ENCODE measurements at places on chromosomes 3 and 15.

- no peak for DNase-seq
Observed at GRCh38 chr3:59839283-59839682, 789.5 kb upstream of the CFAP20DC start.

DNA sequence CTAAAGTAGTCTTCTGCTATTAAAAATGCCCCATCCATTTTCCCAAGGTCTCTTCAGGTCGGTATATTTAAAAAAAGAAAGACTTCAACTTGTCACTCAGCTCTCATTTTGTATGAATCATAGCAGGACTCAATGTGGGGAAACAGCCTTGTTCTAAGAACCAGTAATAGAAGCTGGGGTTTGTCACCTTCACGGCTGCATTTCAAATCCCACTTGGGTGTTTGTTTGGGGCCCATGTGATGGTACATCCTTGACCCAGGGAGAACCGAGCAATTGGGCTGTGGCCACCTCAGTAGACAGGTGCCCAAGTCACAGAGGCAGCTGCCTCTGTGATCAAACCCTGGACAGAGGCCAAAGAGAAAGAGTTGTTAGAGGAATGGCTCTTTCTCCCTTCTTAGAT, 70.3 kb upstream of the ARL8B start:
- no peak for DNase-seq

- DNase-seq = no peak
Observed at GRCh38 chr3:144499001-144499930, 527.6 kb downstream of the DIPK2A start.

DNA sequence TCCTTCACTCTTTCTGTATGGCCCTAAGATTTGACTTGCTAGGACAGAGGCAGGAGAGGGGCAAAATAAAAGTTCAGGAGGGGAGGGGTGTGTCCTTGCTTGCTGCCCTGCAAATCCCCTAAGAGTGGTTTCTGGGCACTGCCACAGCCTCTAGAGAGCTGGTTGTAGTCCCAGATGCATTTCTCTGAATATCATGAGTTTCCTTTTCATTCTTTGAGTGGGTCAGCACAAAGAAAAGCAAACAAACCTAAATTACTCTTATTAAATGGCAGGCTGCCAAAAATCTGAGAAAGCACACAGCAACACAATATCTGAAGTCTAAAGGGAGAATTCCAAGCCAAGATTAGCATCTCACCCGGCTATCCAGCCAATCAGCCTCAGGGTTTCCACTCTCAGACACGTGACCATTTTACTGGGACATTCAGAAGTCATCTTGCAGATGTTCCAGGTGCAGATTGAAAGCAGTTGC, 919.3 kb downstream of the TUSC7 start:
- no peak for DNase-seq

DNA sequence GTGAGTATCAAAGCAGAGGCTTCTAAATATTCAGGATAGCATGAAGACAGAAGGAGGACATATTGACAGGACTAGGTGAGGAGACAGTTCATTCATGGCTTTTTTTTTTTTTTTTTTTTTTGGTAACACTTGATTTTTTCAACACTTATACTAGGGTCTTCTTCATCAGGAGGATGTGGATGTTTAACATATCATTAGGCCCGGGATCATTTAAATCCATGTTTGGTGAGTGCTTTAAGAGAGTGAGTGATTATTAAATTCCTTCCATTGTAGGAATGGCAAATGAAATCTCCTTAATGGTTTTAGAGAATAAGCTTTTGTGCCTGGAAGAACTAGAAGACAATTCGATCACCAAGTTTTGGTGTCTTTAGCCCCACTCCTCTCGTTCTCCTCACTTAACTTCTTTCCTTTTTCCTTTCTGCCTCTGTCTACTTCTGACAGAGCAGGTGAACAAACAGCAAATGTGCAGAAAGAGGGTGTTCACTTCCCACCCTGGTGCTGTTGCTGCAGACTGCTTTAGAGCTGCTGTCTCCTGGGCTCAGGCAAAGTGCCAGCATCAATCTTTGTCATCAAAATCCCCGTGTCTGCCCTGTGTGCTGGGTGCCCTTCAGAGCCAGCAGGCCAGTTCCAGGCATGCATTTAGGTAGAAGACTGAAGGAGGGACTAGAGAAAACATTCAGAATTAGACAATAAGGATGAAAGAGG, 35.6 kb upstream of the RAB11A start:
- DNase-seq = no peak

DNA sequence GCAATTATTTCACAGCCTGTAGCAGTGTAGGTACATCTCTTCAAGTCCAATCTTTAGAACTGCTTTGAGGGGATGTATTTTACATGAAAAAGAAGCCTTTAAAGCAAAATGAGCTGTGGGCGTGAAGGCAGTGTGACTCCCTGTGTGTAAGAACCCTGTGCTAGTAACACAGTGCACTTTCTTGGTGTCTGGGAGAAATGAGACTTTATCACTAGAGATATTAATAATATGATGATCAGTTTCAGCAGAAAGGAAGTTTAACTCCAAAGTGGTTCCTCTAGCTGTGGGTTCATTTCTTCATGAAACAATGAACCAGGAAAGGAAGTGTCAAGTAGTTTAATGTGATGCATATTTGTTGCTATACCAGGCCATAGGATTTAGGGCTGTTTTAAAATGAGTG, 41.5 kb downstream of the SLCO3A1 start:
- no peak for DNase-seq

DNA sequence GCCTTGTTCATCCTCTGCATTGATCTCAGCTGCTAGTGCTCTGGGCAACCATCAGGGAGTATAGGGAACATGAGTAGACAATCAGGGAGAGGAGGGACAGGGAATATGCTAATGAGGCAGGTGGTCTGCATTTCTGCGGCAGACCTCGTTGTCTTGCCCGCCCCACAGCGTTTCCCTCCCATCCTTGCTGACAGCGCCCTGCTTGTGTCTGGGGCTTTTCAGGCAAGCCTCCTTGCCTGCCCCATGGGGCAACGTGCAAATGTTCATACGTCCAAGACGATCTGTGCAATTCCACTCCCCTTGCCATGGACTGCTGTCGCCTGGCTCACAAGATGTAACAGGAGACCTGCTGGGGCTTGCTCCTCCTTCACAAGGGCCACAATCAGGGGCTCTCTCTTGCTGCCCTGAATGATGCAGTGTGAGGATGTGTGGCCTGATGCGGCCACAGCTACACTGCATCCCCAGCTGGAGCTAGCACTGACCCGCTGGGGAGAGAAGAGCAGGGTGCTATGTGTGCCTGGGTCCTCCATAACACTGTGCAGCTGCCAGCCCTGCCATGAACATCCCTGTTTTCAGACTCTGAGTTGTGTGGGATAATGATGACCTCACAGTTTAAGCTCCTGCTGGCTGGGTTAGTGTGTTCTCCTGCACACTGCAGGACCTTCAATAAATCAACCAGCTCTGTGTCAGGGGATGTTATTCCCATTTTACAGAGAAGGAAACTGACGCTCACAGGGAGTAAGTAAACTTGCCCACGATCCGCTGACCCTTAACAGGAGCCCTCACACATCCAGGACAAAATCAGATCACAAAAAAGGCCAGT, 211.3 kb downstream of the KLF13 start:
- no peak for DNase-seq

DNA sequence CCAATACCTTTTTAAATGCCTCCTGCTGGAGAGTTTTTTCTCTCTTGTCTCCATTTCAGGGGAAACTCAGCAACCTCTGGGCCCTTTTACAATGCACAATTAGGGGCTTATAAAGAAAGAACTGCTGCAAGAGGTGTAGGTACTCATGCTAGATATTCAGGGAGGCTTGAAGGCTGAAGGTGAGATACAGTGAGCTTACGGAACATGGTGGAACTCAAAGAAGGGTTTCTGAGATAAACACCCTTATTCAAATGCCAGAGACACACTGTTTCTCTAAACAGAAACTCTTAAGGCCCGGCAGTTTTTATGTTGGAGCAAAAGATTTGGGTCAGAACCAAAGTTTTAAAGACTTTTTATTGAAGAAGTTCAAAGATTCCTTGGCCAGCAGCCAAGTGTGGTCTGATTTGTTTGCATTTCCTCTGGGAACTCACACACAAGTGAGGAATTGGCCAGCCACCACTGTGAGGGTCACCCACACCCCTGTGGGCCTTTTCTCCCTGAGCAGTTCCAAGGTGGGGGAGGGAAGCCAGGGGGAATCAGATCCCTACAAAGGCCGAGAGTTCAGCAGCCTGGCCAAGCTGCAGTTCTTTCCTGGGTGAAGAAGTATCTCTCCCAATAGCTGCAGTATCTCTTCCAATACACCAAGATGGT, 47.8 kb downstream of the TNFAIP8L3 start:
- DNase-seq = no peak

- no peak for DNase-seq
Observed at GRCh38 chr3:102059145-102059943, 210.0 kb downstream of the NFKBIZ start.

GRCh38 chr15:91132079-91132478, 32.0 kb downstream of the SV2B start:
- DNase-seq = no peak

DNA sequence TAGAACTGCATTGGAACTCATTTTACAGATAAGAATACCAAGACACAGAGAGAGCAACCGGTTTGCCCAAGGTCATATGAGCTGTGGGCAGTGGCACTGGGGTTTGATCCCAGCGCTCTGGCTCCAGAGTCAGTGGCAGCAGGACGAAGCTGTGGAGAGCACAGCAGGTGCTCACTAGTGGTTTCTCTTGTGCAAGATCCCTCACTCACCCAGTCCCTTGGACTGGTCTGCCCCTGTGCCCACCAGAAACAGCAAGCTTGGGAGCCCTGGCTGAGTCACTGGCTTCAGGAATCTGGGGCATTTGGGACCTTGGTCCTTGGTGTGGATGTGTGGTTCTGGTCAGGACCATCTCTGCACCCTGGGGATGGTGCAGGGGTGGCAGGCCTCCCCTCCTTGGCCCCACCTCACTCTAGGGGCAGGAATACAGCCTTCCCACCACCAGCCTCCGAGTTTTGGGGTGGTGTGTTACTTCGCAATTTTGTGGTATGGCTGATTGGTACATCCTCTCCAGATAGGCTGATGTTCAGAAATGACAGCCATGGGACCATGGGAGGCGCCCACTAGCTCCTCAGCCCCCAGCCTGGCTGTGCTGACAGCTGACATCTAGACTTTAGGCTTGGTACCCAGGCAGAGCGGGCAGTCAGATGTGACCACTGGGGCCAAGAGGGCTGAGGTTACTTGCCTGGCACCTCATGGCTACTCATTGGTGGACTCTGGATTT, 104.6 kb downstream of the LSM3 start:
- DNase-seq = no peak

DNA sequence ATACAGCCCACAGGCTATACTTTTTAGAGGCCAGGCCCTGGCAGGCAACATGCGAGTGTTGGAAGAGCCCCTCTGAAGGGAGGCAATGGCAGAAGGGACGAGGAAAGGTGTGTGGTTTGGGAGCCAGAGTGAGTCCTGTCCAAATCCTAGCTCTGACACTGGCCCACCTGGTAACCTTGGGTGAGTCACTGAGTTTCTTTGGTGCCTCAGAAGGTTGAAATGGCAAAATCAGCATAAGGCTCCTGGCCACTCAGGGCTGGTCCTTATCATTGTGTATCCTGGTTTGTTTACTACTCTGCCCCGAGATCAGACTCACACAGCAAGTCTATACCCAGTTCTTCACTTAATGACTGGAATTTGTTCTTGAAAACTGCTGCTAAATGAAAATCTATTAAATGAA, 71.4 kb upstream of the TLE3 start:
- DNase-seq = no peak

DNA sequence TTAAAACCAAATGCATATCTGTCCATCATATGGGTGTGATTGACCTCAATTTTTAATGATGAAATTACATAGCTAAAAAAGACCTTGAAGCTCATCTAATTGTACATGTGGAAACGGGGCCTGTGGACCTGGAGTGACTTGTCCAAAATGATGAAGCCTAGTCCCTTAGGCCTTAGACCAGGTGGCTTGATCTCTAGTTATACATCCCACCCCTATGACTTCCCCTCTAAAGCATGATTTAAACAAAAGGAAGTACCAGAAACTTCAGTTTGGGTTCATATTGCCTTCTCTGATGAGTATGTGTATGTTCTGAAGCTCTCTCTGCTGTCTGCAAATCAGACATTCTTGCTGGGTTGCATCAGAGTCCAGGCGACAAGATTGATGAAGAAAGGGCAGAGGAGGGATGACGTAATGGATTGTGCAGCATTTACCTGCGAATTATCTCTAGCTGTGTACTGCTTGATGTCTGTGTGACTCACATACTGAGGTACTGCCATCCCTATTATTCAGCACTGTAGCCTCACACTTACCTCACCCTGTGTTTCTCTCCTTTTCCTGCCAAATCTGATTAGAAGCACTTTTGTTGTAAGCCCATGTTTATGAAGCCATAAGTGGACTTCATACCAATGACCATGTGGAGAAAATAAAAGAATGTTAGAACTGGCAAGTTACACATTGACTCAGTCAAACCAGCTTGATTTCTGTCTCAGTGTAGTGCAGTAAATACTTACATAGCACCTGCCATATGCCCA, 111.5 kb downstream of the FILIP1L start:
- DNase-seq = no peak

GRCh38 chr3:128413003-128413370, 53.7 kb downstream of the DNAJB8 start:
- no peak for DNase-seq

- DNase-seq = peak; percentile 12
Observed at GRCh38 chr15:66774001-66774814, 72.2 kb downstream of the SMAD6 start.

DNA sequence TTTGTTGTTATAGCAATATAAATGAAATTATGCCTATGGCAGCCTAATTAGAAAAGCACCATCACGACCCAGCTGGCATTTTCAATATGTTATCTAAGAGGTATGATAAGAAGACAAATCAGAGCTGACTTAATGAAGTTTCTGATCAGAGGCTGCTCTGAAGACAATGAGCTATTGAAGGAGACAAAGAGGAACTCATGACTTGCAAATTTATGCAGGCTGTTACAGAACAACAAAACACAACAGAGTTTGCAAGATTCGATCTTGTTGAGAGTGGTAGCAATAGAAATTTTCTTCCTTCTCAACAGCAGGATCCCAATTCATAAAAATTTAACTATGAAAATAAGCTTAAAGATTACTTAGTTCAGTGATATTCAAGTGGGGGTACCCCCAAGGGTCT, 7.7 kb downstream of the CCDC54 start:
- DNase-seq = no peak

Measured in CD4-positive, alpha-beta memory T cell (primary cell).